Mammary epithelial cell (primary cell): ENCODE measurements at places on chromosomes 2 and 18. TPM values are rescaled to one million over a fixed set of nuclear protein-coding genes. Genes with fewer than 3 reads are reported as not detected.

DNA sequence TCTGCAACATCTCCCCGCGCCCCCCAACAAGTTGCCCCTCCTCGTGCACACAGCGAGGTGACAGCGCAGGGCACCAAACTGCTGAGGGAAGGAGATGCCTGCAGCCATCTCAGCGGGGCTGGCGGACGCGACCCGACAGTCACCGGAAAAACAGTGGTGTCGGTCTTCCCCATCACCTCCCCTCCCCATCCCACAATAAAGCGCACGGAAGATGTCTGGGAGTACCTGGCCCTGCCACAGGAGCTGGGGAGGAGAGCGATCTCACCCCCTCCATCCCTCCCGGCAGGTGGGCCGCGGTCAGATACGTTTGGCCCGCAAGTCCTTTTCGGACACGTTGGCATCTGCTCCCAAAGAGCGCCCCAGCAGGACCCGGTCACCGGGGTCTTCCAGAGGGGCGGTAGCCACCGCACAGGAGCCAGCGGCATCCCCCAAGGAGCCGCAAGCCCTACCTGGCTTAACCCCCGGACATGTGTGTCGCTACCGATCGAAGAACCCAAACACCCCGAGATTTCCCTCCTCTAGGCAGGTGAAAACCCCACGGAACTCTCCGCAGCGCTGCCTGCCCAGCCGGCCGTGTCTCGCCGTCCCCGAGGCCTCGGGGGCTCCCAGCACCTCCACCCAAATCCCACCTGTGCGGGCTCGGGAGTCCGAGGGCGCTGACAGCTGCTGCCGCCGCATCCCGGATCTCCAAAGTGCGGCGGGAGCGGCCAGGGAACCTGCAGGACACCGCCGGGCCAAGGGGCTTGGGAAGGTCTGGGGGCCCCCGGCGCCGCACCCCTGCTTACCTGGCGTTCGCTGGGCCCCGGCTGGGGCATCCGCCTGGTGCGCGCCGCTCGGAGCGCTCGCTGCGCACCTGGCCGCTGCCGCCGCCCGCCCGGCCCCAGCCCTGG lies 657 bp downstream of the ATP8B1 start:
- DNase-seq: no peak

DNA sequence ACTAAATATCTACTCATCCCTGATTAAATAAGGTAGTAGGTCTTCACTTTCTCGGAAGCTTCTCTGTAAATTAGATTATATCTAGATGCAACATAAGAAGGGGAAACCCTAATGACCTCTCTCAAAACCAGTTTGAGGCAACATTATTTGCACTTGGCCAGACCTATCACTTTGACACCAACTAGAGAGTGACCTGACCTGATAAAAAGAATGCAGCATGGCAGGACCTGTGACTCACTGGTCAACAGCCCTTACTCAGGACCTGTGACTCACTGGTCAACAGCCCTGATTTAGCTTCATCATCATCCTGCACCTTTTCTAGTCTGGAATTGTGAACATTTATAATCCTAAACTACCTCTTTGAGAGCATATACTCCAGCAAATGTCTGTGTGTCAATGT lies 1957.7 kb upstream of the CELF4 start:
- DNase-seq: peak; percentile 44

- DNase-seq: peak; percentile 98
Observed at GRCh38 chr2:138948070-138948539, 167.9 kb upstream of the NXPH2 start.

DNA sequence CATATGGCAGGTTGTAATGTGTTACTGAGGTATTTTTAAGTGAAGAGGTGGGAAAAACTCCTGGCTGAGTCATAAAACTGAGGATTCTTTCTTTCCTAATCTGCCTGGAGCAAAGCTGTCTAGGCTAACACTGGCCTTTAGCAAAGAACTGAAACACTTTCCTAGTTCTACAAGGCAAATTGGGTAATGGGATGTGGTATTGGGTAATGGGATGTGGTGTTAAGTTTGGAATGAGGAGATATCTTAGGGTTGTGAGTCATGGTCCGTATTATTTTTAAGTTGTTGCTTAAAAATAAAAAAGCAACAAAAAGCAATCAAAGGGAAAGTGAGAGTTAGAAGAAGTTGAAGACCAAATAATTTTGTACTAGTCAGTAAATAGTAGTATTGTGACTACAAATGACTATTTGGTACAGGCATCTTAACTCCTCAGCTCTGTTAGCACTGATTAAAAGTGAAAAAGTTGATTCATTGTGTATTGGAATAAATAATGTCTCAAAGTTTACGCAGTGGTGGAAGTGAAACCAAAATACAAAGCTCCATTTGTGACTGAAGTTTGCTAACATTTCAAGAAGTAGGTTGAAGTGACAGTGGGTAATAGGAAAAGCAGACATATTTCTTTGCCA lies 216.8 kb downstream of the CAMKMT start:
- peak; percentile 87 for DNase-seq

DNA sequence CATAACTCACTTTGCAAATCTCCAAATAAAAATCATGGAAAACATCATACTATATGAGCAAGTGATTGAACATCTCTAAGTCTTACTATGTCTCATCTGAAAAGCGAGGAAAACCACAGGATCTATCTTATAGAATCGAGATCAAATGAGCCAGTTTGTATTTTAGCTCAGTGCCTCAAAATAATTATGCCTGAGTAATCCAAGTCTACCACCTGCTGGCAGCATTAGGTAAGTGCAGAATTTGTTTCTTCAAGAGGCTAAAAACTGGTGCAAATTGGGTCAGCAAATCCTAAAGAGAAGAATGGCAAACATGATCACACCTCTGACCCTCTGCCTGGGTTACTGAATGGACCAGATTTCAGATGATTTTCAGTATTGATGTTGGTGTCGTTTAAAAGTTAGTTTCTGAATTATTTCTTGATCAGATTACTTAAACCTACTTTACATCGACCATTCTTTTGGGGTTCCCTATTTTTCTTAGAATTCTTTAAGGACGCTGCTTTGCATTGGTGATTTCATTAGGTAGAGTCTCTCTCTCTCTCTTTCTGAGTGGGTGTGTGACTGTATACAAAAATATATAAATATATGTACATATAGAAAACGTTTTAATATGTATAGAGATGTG lies 12.7 kb upstream of the FHOD3 start:
- peak; percentile 56 for DNase-seq

GRCh38 chr2:85971366-85971765 lies 82.6 kb upstream of the ST3GAL5 start:
- peak; percentile 29 for DNase-seq

DNA sequence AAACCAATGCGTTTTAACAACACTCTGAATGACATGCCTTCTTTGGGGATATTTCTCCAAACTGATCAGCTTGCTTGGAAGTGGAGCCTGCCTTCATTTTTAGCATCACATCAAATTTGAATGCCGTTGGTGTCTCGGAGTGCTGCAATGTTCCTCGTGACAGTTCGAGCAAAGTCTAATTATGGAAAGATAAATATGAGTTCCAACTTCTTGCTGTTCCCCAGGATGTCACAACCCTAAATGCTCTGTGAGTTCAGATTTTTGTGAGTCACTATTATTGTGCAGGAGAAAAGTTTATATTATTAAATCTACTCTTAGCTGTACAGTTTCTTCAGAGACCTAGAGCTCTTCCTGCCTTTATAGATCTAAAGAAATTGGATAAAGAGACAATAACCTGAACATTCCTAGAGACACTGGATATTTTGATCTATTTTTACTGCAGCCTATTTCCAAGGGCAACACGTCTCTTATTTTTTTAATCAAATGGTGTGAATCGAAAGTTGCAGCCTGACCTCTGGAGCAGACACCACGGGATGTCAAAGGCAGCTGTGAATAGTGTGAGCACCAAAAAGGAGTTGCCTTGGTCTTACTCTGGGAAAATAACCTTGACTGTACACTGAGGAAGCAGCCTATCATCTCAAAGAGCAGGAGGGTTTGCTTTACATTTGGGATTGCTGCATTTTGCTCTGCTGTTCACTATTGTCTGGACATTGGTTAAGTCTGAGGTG lies 330.1 kb downstream of the TDRD15 start:
- DNase-seq: no peak

GRCh38 chr2:62424899-62425298 lies 81.1 kb downstream of the TMEM17 start:
- peak; percentile 18 for DNase-seq

DNA sequence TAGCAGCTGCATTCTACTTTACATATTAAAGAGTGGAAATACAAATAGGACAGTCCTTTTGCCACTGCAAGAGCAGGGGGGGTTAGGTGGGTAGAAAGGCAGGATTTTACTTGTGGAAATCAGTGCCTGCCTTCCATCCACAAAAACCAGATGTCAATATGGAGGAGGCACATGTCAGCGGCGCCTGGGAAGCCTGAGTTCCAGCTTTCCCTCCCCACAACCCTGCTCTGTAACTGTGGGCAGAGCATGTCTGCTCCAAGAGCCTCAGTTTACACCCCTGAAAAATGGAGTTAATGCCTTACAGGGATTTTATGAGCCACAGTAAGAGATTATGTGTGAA lies 32.9 kb downstream of the STEAP3 start:
- no peak for DNase-seq

GRCh38 chr18:79846936-79847557 lies 49.3 kb downstream of the KCNG2 start:
- no peak for DNase-seq

GRCh38 chr2:68749345-68749744 lies 14.7 kb downstream of the ARHGAP25 start:
- no peak for DNase-seq

- peak; percentile 90 for DNase-seq
Observed at GRCh38 chr2:12587729-12588522, 128.8 kb upstream of the TRIB2 start.

DNA sequence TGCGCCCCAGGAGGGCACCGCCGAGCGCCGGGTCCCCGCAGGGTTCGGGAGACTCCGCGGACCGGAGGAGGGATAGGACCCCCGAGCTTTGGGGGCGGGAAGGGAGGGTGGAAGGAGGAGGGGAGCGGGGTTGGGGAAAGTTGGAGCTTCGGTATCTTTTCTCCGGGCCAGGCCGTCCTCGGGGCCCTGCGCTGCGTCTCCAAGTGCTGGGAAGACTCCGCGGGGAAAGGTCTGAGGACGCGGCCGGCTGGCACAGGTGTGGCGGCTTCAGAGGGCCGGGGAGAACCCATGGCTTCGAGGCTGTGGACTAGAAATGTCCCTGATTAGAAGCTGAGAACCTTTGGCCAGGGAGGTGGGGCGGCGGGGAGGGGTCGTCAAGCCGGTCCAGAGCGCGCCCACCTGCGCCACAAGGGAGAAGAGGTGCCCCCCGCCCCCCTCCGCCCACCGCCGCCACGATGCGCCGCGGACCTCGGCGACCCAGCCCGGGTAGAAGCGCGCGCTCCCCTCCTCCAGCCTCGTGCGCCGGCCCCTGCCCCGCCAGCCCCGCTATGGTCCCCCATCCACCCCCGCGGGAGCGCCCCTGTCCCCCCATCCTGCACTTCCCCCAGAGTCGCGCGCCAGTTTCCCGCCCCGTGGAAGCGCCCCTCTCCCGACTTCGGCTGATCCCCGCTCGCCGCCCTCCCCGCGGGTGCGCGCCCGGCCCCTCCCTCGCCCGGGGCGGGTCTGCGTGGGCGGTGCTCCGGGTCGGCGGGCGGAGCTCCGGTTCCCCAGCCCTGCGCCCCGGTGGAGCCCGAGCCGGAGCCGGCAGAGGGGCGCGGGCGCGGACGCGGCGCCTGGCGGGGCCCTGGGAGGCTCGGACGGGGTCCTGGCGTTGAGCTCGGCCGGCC lies at the start of gene SNTG2:
Gene SNTG2 (plus strand): TSS at position 770 of the 887 bp plus-strand sequence. CDS start 148 bp downstream, outside the sequence.
- no peak for DNase-seq

DNA sequence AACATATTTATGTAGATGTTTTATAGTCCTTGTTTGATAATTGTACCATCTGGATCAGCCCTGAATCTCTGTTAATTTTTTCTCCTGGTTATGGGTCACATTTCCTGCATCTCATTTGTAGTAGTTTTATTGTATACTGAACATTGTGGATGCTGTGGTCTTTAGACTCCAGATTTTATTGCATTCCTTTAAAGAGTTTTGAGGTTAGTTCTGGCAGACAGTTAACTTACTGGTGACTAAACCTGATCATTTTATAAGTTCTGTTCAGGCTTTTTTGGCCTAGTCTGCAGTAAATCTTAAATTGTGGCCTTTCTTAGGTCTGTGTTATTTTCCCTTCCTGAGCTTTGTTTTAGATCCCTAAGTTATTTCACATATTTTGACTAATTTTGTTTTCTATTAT lies 84.3 kb downstream of the FANCL start:
- DNase-seq: no peak

GRCh38 chr2:229627728-229628127 lies 86.6 kb downstream of the DNER start:
- DNase-seq: peak; percentile 36

DNA sequence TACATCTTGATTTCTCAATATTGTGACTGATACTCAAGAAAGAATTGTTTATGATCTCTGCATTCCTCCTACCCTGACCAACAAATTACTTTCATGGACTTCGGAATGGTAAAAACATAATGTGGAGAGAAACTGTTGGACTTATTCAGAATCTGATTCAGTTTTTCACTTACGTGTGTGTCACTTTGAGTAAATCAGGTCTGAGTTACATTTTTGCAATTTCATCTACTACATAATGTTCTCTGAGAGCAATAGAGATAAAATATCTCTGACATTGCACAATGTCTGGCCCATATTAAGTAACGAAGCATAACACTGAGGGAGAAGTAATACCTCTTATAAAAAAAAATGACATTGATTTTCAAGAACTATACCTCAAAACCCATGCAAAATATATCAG lies 1337.9 kb upstream of the CHAC2 start:
- DNase-seq: no peak

DNA sequence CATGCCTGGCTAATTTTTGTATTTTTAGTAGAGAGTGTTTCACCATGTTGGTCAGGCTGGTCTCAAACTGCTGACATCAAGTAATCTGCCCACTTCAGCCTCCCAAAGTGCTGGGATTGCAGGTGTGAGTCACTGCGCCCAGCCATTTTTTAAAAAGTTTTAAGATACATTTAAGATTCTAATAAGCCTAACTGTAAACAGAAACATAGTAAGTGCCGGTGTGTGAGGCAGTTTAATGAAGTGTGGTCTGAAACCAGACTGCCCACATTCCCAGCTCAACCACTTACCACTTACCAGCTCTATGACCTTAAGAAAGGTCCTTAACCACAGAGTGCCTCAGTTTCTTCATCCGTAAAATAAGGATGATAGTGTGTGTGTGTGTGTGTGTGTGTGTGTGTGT lies 42.4 kb downstream of the TMEM237 start:
- peak; percentile 5 for DNase-seq

Gene GATA6
- 1.0 TPM for total RNA-seq

Gene SLC9A4
- total RNA-seq: 0.07 and 0.19 TPM in 2 replicates

Gene CIB4
- not detected for total RNA-seq

Gene METTL4
- 14.5 and 18.3 TPM in 2 replicates for total RNA-seq

Gene PLCL1
- total RNA-seq: not detected in 2 replicates

Gene CFC1
- total RNA-seq: not detected

Gene SERPINB3
- total RNA-seq: 0.75 and 2.4 TPM in 2 replicates

Gene LOXL3
- 0.83 TPM for total RNA-seq

Gene MPHOSPH10
- 27.0 and 28.1 TPM in 2 replicates for total RNA-seq

Gene CD8B
- total RNA-seq: not detected in 2 replicates

Gene IL1B
- 219 and 305 TPM in 2 replicates for total RNA-seq

Gene RUFY4
- total RNA-seq: not detected
